ENCODE measurements at places on chromosomes 2 and 18. TPM values are rescaled to one million over a fixed set of nuclear protein-coding genes. Genes with fewer than 3 reads are reported as not detected.

Gene CCDC141
- 76.1 TPM for total RNA-seq

Gene POTEJ
- total RNA-seq = 0.04 TPM

Gene CCT4
- total RNA-seq = 119 TPM

Gene IL36A
- not detected for total RNA-seq

Gene SCN2A
- total RNA-seq = 0.04 TPM

Gene ZNF804A
- total RNA-seq = 0.09 TPM

Gene SCN1A
- 0.04 TPM for total RNA-seq

Gene CWC22
- total RNA-seq = 15.0 TPM

Gene MZT2B
- total RNA-seq = 203 TPM

Gene NCKAP1
- total RNA-seq = 77.0 TPM

Gene PDE11A
- total RNA-seq = 0.62 TPM

Gene PROKR1
- total RNA-seq = 1.2 TPM

Gene CEBPZOS
- total RNA-seq = 27.2 TPM

Gene ME2
- total RNA-seq = 24.2 TPM

Gene KRTCAP3
- total RNA-seq = 0.53 TPM

Gene BAZ2B
- 60.5 TPM for total RNA-seq

Gene KCTD1
- total RNA-seq = 7.2 TPM

Gene REG3G
- not detected for total RNA-seq

Gene TACR1
- 0.18 TPM for total RNA-seq

Gene SERPINB11
- total RNA-seq = not detected

Gene LHCGR
- 0.44 TPM for total RNA-seq

Gene TCF23
- 0.35 TPM for total RNA-seq

Gene SLC30A3
- total RNA-seq = 0.18 TPM

Gene KCNE4
- 7.2 TPM for total RNA-seq

Gene SEMA4F
- total RNA-seq = 2.8 TPM

Gene GDF7
- 0.62 TPM for total RNA-seq

Gene ALK
- 0.04 TPM for total RNA-seq

Gene PRSS56
- 2.6 TPM for total RNA-seq

Gene SRD5A2
- total RNA-seq = under 0.01 TPM

Gene ADAM23
- 4.1 TPM for total RNA-seq

Gene COLEC12
- 65.5 TPM for total RNA-seq

Gene CGREF1
- total RNA-seq = 6.7 TPM

Gene LIMS4
- total RNA-seq = 3.8 TPM

Gene CNGA3
- total RNA-seq = 0.40 TPM

Gene CCDC102B
- 30.9 TPM for total RNA-seq

Gene HRH4
- 0.09 TPM for total RNA-seq

Gene GALNT5
- 9.6 TPM for total RNA-seq

Gene AQP12B
- not detected for total RNA-seq

Gene PTCD3
- 82.7 TPM for total RNA-seq

Gene ONECUT2
- total RNA-seq = 0.35 TPM

Gene EHD3
- total RNA-seq = 3.5 TPM

Gene PID1
- total RNA-seq = 27.4 TPM

Gene GRB14
- total RNA-seq = 2.9 TPM

Gene LRRTM1
- 0.27 TPM for total RNA-seq

Gene ITGB6
- 37.7 TPM for total RNA-seq

Gene CPLX4
- total RNA-seq = not detected

Gene CNTNAP5
- 0.13 TPM for total RNA-seq

Gene SFTPB
- not detected for total RNA-seq

Data from muscle of leg (tissue), 16 donors.